ENCODE measurements at places on chromosomes 7 and 10.

DNA sequence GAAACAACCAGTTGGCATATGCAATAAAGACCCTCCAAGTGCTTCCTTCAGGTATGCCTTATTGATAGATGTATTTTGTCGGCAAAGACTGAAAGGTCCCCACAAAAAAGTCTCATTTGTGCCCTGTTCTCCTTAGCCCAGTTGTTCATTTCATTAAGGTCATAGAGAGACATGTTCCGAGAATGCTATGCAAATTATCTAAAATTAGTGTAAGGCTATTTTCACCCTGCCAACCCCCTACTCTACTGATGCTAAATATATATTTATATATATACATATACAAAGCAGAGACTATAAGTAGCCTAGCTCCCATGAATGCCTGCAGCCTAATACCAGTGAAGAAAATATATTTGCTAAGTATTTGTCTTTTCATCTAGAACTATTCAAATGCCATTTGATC is 96.7 kb upstream of the ADO start:
- DNase-seq = no peak

- DNase-seq = no peak
Measured at GRCh38 chr10:44416936-44417335, 32.0 kb upstream of the CXCL12 start.

- no peak for DNase-seq
Measured at GRCh38 chr7:33066771-33067170, 4.2 kb upstream of the NT5C3A start.

- no peak for DNase-seq
Measured at GRCh38 chr10:45417746-45418145, 43.7 kb downstream of the ALOX5 start.

- no peak for DNase-seq
Measured at GRCh38 chr10:89805599-89806013, 104.2 kb downstream of the KIF20B start.

- DNase-seq = no peak
Measured at GRCh38 chr10:29039677-29040189, 249.1 kb upstream of the LYZL1 start.

DNA sequence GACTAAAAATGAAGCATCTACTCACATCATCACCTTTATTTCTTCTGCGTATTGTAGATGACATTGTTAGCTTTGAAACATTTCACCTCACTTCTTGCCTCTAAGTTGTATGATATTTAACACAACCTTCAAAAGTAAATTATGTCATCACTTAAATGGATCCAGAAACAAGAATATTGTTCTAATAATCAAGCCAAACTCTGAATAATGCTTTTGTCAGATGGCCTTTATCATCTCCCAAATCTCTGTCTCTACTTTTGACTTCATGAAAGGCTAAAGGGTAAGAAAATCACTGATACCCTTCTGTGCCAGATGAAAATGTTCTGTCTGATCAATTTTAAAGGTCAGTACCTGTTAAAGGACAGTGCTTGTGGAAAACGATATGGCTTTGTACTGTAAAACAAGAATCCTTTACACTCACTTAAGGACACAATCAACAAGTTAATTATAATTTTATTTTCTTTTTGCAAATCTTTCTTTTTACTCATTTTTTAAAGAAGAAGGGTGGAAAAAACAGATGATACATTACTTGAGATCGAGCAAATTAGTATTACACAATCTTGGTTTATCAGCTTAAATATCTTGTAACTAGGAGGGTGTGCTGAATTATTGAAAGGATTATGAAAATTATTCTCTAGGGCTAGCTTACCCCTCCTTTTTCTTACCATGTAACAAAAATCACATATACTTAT is 309.4 kb upstream of the IGFBP3 start:
- DNase-seq = no peak

DNA sequence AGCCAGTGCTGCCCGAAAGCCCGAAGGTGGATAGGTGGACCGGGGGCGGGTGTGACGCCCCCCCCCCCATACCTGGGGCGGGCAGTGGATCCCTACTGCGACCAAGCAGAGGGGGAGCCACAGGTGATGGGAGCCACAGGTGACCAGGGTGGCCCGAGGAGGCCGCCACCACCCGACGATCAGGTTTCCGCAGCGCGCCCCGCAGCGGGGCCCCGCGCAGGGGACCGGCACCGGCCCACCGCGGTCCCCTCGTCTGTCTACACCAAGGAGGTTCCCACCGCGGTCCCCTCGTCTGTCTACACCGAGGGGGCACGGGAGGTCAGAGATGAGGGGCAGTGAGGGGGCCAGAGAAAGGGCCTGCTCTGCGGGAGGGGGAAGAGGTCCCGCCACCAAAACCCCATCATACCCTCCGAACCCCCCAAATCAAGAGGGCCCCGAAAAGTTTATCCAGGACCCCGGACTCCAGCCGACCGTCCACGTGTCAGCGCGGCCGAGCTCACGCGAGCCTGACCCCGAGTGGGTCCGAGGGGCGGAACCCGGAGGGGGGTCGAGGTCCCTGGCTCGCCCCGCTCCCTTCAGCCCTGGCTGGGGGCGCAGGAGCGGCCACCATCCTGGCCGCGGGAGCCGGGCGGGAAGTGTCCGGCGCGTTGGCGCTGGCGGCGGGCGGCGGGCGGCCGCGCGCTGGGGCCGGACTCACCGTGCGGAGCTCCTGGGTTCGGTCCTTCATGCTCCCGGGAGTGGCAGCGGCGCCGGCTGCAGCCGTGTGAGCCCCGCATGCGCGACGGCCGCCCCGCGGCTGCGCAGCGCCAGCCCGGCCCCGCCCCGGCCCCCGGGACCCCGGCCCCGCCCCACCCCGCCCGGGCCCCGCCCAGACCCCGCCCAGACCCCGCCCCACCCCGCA is at the start of gene STX1A:
Gene STX1A, minus strand, starts transcription at position 765 of the 901 bp plus-strand sequence. Its CDS starts 38 bp downstream, at position 727.
- DNase-seq = peak; percentile 63

Measured in stimulated activated CD4-positive, alpha-beta T cell treated with anti-CD3 and anti-CD28 coated beads, TNF-alpha, amount 100 ng/mL, for 1 hour (primary cell).